ENCODE measurements at places on chromosomes 6 and 20. TPM values are rescaled to one million over a fixed set of nuclear protein-coding genes. Genes with fewer than 3 reads are reported as not detected.

The TAGAP gene
- 28.8 TPM for total RNA-seq

The NKX2-2 gene
- not detected for total RNA-seq

The PPP1R16B gene
- 89.9 TPM for total RNA-seq

DNA sequence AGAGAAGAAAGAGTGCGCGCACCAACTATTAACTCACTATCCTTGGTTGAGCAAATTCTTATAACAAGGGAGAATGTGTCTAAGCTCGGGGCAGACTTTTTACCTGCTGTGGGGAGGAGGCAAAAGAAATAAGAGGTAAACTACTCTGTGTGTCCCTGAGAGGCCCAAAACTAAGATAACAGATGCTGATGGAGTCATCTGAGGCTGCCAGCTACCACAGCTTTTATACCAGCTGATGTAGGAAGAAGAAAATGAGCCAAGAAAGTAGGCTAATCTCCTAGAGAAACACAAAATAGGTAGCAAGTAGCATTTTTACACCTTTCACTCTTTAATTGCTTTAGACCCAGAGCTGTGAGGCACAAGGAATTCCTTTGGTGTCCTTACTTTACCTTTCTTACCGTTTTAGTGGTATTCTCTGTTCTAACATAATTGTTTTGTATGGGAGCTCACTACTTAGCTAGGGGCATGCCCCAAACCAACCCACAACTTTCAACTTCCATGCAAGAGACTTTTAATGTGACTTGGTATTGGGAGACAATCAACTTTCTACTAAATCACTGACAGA is 27.8 kb upstream of the PIM1 start:
- DNase-seq: no peak

DNA sequence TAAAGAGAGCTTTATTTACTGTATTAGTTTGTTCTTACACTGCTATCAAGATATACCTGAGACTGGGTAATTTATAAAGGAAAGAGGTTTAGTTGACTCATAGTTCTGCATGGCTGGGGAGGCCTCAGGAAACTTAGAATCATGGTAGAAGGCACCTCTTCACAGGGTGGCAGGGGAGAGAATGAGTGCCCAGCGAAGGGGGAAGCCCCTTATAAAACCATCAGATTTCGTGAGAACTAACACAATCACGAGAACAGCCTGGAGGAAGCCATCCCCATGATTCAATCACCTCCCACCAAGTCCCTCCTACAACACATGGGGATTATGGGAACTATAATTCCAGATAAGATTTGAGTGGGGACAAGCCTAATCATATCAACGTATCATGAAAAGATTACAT is 27.2 kb downstream of the ARID1B start:
- no peak for DNase-seq

DNA sequence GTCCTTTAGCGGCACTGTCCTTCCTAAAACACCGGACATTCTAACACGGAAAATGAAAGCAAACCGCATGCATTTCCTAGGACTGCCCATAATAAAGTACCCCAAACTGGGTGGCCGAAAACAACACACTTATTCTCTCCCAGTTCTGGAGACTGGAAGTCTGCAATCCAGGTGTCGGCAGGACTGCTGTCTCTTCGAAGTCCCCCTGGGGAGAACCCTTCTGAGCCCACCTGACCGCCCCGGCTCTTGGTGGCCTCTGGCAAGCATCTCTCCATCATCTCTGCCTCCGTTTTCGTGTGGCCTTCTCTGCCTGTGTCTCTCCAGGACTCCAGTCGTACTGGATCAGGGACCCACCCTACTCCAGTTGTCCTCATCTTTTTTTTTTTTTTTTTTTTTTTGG is 55.4 kb downstream of the SYNJ2 start:
- DNase-seq: no peak

- no peak for DNase-seq
These were observed 174.2 kb downstream of the TSHZ2 start for GRCh38 chr20:53146201-53146891.

DNA sequence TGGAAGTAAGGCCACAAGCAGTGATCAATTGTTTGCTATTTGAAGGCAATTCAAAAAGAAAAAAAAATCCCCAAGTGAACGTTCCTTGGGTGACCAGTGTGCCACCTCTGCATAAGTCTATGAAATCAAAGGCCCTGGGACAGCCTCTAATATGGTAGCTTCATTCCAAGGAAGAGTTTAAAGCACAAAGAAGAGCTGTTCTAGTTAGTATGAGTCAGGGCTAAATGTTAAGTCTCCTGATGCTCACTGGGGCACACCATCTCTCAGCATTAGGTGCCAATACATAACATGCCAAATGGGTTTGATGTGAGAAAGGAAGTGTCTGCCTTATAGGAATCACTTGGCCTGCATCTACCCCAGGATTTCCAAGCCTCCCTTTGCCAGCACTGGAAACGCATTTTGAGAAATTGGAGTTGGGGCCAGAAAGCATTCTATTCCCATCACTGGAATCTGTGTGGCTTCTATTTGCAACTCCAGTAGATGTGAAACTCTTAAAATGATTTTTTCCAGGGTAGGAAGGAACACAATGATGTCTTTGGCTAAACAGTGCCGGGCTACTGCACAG is 13.0 kb downstream of the UNC5CL start:
- no peak for DNase-seq

DNA sequence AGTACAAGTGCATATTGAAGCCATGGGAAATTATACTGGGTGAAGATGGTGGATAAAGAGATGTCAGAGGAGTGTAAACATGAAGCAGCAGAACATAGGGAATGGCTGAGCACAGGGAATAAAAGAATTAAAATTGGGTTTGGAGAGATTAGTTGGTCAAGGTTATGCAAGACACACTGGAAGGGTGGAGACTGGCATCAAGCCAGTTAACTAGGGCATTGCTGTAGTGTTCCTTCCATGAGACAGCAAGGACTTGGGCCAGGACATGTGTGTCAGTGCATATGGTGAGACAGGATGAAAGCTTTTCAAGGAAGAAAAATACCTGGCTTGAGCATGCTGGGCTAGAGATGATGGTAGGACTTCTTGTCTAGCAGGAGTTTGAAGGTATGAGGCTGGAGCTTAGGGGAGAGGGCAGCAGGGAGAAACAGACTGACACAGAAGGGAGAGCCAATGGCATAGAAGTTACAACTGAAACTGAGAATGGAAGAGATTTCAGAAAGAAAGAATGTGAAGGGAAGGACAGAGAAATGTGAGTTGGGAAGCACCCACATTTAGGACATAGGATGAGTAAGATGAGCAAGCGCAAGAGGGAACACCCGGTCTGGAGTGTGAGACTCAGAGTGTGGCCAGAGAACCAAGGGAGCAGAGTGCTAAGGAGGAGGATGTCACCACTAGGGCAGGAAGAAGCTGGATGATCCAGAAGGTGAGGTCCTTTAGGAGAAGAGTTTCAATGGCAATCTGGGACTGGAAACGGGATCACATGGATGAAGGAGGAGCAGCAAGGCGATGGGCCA is 14.5 kb upstream of the TMEM170B start:
- no peak for DNase-seq

All from GM12878 (cell line).